ENCODE measurements at places on chromosomes 2 and 18.

GRCh38 chr2:215052404-215052803 is 86.0 kb downstream of the ABCA12 start:
- no peak for DNase-seq

- no peak for DNase-seq
These were observed 72.6 kb downstream of the CTAGE1 start for GRCh38 chr18:22344908-22345670.

- DNase-seq = no peak
These were observed 88.3 kb downstream of the SOWAHC start for GRCh38 chr2:109702250-109702985.

GRCh38 chr18:32552421-32553030 is 81.8 kb upstream of the GAREM1 start:
- DNase-seq = peak; percentile 26

DNA sequence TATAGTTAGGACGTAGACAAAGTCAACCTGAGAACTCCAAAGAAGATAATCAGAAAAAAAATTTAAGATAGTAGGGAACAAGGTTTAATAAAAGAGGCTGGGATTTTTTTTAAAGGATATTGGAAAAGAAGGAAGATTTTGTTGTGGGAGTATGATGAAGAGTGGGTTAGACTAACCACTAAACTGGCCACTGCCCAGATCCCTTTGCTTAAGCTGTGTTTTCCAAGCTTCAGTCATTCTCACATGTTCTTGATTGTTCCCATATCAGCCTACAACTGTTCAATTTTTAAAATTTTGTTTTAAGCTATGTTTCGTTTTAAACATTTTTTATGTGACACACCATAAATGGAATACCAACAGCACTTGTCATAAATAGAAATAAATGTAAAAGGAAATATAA is 284.5 kb upstream of the MMADHC start:
- no peak for DNase-seq

GRCh38 chr2:148096012-148096411 is 75.1 kb downstream of the MBD5 start:
- no peak for DNase-seq

DNA sequence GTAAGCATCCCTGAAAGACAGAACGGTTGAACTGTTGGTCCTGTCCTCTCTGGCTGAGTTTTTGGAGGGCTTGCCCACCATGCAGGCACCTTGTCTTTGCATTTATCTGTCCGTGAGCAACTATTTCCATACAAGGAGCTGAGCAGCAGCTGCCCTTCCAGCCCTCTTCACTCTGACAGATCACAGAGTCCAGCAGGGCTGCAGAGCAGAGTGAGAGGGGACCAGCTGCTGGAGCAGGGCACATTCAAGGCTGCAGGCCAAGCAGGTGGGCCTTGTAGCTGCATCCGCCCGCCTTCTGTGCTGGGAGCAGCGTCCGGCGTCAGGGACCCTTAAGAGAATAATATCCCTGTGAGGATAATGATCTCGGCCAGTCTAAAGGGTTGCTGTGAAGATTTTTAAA is 9.5 kb downstream of the SMYD1 start:
- no peak for DNase-seq

DNA sequence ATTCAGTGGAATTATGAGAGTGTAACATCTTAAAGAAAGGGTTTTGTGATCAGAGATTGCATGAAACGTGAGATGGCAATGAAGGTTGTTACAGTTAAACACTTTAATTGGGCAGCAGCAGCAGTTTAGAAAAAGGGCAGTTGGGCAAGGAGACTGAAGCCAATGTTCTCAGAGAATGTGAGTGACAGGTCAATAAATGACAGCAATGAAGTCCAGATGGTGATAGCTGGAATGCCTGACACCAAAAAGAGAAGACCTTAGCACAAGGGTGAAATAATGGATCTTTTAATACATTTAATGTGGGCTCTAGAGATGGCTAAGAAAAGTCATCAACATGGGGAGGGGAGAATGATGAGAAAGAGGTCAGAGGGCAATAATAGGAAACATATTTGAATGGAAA is 89.4 kb upstream of the CDH7 start:
- no peak for DNase-seq

DNA sequence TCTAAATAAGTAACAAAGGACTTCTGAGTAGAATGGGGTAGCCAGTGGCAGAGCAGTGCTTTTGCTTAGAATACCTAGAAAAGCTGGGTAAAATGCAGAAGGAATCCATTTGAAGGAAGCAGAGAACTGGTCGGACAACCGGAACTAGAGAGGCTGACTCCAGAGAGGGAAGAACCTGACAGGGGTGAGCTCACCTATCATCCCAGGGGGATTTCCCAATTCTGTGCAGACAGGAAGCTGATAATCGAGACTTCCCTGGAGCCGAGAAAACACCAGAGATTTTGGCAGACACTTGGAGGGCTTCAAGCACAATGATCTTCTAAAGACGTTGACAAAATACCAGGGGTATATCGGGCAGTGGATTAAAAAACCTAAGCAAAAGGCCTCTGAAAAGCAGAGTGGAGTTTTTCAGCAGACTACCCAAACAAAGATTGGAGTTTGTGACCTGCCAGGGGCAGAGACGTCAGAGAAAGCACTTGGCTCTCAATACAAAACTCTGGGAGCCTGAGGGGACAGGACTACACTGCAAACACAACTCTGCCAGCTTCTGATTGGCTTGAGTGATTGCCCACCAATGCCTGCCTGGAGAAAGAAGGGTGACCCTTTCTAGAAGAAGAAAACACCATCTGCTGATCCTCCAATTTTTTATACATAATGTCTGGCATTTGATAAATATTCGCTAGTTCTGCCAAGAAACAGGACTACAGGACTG is 67.5 kb upstream of the TTN start:
- no peak for DNase-seq

- DNase-seq = no peak
These were observed 491.5 kb downstream of the SATB2 start for GRCh38 chr2:198966269-198966668.

DNA sequence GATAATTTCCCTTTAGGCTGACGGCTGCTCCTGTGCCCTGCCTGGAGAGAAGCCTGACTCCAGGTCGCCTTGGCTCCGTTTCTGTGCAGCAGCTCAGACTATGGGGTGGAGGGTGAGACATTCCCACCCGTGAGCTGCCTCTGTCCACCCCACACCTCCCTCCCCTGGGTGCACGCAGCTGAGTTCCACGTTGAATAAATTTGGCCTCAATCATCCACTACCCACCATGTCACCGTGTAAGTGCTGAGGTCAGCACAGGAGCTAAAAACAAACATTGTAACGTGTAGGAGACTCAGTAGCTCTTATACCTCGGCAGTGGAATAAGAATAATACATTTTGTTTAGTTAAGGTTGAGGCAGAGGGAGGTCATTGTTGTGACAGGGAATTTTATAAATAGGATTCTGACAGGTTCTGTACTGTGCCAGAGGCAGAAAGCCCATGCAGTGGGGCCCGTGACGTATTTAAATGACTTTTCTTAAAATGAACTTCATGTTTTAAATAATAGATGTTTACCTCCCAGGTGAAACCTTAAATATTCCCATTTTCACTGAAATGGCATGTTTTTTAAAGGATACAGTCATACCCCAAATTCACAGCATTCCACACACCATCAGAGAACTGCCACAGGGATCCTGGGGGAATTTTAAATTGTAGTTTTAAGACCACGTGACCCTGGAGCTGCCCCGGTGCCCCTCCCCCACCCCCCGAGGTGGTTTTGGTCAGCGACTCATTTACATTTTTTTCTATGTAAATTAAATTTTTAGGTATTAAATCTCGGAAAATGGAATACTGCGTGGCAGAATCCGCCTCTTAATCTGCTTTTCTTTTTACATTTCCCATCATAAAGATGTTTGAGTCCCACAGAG is 50.2 kb downstream of the NFATC1 start:
- no peak for DNase-seq

DNA sequence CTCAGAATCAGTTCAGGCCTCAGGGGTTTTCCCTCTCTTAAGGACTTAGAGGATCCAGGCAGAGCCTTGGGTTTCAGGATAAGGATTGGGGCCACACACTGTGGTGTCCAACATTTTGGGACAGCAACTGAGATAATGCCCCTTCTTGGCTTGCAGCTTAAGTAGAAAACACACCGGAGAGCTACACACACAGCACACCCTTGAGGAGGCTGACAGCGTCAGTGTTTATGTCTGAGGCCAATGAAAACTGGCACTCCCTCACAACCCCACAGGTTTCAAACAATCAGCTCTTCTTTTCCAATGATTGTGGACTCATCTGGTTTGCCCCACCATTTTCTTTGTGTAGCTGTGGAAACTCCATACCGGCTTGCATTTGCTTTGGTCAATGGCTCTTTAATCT is 257.7 kb downstream of the CDCA7 start:
- DNase-seq = no peak

GRCh38 chr2:221590861-221591365 is 18.8 kb upstream of the EPHA4 start:
- no peak for DNase-seq

GRCh38 chr2:66495788-66496640 is 61.1 kb downstream of the MEIS1 start:
- no peak for DNase-seq

GRCh38 chr18:52001106-52001505 is 338.9 kb upstream of the DCC start:
- no peak for DNase-seq

- no peak for DNase-seq
These were observed 244.6 kb downstream of the ZEB2 start for GRCh38 chr2:144275340-144275739.

DNA sequence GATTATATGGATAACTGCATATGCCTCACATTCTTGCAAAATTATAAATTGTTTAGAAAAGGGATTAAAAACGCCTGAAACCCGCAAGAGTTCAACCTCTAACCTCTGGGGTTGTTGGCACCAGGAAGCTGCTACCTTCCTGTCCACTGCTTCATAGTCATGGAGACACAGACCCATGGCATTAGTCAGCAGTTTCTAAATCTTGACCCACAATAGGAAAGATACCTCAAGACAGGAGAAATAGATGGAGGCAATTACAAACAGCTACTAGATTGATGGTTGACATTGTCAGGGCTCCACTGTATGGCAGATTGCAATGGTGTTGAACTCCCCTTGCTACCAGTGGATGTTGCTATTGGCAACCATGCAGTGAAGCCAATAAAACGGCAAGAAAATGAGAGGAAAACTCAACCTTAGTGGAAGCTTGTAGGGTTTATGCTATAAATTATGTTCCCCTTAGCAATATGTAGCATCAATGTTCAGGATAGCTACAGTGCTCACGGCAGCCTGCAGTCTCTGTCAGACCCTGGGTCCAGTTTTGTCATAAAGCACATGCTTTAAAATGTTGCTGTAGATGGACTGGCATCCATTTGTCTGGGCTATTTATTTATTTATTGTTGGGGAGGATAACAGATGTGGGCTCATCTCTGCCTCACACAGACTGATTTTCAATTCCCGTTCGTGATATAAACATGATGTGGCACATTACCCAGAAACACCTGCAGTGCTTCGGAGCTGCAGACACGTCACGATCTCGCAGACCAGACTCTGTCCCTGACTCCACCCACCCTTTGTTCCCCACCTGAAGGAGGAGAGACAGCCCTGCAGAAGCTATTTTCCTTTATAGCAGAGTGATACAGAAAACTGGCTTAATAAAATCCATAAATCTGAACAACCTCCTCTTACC is 233.4 kb downstream of the AGPS start:
- DNase-seq = no peak

DNA sequence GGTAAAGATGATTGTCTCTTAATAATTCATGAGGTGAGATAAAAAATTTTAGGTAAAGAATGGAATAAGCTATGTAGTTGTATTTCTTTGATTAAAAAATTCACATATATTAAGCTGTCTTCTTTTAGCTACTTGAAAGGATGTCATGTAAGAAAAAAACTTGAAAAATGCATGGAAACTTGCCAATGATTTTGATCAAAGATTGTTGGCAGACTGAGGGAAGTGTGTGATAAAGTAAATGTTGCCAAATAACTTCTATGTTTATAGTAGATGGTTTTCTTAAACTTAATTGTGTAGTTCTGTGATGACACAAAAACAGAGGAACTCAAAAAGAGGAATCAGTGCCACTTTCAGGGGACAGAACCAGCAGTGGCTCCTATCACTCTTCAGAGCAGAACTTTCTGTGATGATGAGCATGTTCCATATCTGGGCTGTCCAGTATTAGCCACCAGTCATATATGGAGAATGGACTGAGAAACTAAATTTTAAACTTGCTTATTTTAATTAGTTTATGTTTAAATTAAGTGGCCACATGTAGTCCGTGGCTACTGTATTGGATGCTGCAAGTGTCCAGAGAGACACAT is 51.9 kb upstream of the SLC38A11 start:
- no peak for DNase-seq

DNA sequence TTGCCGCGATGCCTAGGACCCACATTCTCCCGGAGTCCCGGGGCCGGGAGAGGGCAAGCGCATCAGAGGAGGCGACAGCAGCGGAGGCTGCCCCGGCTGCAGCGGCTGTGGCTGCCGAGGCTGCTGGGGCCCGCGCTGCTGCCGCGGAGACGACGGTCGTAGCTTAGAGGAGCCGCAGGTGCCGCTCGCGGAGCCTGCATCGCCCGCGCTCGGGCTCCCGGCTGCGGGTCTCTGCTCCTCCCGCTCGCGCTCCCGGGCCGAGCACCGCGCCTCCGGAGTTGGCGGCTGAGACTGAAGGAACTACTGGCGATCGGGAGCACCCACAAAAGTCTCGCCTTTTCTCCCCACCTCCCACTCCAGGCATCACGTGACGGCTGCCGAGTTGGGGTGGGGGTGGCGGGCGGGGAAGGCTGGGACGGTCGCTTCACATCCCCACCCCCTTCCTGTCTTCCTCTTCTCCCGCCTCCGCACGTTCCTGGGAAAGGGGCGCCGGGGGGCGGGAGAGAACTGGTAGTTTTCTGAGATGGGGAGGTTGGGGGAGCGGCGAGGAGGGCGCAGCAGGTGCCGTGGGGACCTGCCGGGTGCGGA is at the start of gene LYPD1:
LYPD1 (minus strand) TSS at position 298 of the 588 bp plus-strand sequence; CDS start at position 25, 273 bp downstream.
- DNase-seq = no peak

DNA sequence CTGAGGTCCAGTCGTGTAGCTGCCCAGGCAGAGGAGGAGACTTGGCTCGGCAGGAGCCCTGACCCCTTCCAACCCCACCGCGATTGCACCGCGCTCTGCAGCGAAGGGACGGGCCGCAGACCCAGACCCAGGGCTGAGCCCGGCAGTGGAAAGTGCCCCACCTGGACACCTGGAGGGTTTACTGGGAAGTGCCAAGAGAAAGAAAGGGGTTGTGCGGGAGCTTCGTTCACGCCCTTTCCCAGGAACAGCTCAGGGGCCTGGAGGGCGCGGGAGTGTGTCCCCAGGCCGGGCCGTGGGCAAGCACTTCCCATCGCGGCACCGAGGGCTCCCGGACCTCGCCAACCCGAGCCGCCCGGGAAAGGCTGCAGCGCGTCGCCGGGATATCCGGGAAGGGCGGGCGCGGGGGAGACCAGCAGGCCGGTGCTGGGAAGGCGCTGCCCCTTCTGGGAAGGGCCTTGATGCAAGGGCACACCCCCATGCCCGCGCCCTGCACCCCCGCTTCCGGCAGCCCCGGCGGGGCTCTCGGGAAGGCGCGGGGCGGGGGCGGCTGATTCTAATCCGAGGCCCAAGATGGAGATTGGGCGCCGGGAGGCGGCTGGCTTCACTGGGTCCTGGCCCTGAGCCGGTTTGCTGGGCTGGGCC is 36.1 kb upstream of the MRPL33 start:
- DNase-seq = no peak

- DNase-seq = no peak
These were observed 45.6 kb upstream of the SLC14A2 start for GRCh38 chr18:45569566-45570275.

GRCh38 chr2:191566344-191566743 is 111.6 kb upstream of the NABP1 start:
- DNase-seq = peak; percentile 18

Data from GM18507 (cell line).